ENCODE measurements at places on chromosomes 4 and X. TPM values are rescaled to one million over a fixed set of nuclear protein-coding genes. Genes with fewer than 3 reads are reported as not detected.

Gene ANOS1
- total RNA-seq: 0.32 TPM

Gene PHOX2B
- not detected for total RNA-seq

Gene FAM184B
- not detected for total RNA-seq

Gene TXK
- total RNA-seq: 0.16 TPM

Gene MAGEA10
- not detected for total RNA-seq

Gene NDST3
- 0.16 TPM for total RNA-seq

Gene CTAG1A
- not detected for total RNA-seq

Gene RTL9
- not detected for total RNA-seq

Gene VSIG4
- not detected for total RNA-seq

Gene TEX11
- total RNA-seq: not detected

Gene SSX7
- not detected for total RNA-seq

Gene IL2RG
- total RNA-seq: 0.16 TPM

Gene MAGEA1
- not detected for total RNA-seq

Gene NIPAL1
- total RNA-seq: 0.57 TPM

Gene ATOH1
- not detected for total RNA-seq

Gene SLC4A4
- under 0.01 TPM for total RNA-seq

Gene SLC7A11
- 41.3 TPM for total RNA-seq

Gene GLUD2
- 3.9 TPM for total RNA-seq

Gene NRK
- not detected for total RNA-seq

Gene GAGE1
- total RNA-seq: not detected
